C1 segment of cervical spinal cord (tissue), 14 donors: ENCODE measurements at places on chromosomes 11 and 22.

DNA sequence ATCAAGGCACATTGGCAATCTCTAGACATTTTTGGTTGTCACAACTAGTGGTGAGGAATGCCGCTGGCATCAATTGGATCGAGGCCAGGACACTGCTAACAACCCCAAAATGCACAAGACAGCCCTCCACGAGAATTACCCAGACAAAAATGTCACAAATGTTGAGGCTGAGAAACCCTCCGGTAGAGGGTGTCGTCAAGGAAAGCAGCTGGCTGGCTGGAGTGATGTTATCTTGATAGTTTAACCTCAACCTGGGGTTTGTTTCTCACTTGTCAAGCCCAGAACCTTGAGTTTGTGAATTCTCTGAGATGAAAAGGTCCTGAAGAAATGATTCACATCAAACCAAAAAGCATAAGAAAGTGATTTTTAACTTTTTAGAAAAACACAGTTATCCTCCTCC, 21.1 kb upstream of the TMPRSS13 start:
- DNase-seq, result no peak

GRCh38 chr22:33555814-33556522, 364.3 kb downstream of the LARGE1 start:
- DNase-seq, result no peak

GRCh38 chr11:67274768-67275605, 8.7 kb downstream of the GRK2 start:
- no peak for DNase-seq

DNA sequence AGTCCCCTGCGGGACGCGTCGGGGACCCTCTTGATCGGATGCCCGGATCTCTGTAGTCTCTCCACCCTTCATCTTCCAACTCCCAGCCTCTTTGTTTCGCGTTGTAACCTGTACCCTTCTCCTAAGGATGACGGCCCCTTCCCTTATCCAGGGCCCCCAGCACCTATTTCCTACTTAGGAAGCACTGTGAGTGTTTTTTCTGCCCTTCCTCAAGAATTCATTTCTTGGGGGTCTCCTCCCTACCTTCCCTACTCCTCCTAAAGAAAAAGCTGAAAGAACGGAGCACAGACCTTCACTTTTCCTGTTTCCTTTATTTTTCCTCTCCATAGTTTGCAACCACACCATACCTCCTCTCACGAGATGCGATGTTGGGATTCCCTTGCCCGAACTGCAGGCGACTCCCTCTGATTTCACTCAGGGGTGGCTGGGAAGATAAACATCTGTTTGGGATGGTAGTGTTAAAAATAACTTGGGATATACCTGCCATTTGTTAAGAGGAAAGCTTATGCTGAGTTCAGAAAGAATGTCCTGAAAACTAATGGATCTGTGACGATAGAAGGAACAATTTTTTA, 593 bp downstream of the FAM118B start:
- no peak for DNase-seq

DNA sequence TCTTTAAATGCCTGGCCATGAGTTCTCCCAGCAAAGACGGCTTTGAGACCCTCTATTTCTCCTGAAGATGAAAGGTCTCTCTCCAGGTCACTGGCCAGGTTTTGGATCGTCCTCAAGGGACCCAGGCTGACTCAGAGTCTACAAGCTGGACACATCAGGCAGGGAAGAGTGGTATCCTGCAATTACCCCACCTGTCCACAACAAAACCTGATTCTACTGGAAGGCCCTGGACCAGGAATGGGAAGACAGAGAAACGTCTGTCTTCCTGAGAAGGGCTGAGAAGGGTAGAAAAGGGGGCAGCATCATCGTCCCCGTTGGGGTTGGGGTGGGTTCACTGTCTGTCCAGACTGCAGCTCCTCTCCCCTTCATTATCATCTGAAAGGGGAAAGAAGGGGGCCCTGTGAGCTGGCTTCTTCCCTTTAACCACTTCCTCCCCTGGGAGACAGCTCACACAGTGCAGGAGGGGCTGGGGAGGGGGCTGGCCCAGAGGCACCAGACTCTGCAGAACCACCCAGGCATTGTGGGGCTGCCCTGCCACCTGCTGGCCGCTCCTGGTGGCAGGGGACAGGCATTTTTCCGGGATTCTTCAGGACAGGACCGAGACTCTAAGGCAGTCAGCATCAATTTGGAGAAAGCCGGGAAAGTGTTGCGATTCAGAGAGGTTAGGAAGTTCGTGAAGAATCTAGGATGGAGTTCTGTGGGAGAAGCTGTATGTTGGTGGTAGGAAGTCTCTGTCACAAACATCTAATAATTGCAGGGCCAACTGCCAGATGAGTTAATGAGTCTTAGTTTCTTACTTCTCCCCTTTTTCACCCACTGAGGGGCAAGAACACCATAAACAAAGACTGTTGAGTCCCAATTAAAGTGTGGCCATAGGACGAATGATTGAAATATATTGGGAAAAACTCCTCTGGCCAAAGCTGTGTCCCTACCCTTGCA, 57.6 kb downstream of the SYN3 start:
- no peak for DNase-seq

DNA sequence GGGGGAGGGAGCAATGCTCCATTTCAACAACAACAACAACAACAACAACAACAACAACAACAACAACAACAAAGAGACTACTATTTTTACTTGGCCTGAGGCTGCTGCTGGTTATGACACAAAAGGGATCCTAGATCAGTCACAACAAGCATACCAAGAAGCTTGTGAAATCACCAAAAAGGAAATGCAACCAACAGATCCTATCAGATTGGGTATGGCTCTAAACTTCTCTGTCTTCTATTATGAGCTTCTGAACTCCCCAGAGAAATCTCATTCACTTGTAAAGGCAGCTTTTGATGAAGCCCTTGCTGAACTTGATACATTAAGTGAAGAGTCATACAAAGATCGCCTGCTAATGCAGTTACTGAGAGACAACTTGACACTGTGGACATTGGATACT, 10.5 kb upstream of the MS4A2 start:
- no peak for DNase-seq

DNA sequence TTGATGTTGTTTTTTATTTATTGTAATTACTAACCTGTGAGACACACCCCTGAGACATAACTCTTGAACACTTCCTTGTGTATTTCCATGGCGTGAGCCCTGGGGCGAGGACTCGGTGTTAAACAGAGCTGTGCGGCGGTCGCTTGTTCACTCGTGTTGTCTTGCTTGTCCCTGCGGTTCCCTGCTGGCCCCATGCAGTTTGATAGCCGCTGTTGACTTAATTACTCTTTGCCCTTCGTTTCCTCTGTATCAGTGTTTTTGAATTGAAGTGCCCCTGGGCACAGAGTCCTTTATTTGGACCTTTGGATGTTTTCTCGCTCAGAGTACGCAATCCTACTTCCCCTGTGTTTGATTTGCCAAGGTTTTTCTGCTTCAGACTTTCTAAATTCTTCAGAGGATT, 52.7 kb downstream of the TBC1D22A start:
- DNase-seq, result no peak

GRCh38 chr22:38731703-38732161, 24.1 kb downstream of the SUN2 start:
- DNase-seq, result no peak

GRCh38 chr11:126133901-126134300, 71.2 kb upstream of the CDON start:
- no peak for DNase-seq

DNA sequence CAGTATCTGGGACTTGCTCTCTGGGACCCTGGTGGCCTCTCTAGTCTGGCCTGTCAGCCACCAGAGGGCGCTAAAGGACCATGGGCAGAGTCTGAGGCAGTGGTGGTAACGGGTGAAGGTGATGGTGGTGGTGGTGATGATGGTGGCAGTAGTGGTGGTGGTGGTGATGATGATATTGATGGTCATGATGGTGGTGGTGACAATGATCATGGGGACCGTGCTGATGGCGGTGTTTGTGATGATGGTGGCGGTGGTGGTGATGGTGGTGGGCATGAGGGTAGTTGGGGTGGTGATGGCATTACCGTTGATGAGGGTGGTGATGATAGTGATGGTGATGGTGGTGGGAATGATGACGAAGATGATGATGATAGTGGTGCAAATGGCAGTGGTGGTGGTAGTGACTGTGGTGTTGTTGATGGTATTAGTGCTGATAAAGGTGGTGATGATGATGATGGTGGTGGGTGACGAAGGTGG, 16.0 kb downstream of the TRPM5 start:
- no peak for DNase-seq

GRCh38 chr11:14358729-14359439, at the start of gene RRAS2:
Gene RRAS2, minus strand, starts transcription at chr11:14359183. Its CDS starts 313 bp downstream, at chr11:14358870.
- peak; percentile 14 for DNase-seq
